ENCODE measurements at places on chromosomes 3 and 15.

GRCh38 chr3:44522494-44522933 is 32.5 kb upstream of the ZKSCAN7 start:
- no peak for DNase-seq

GRCh38 chr15:31091481-31091880 is 10.0 kb downstream of the TRPM1 start:
- no peak for DNase-seq

GRCh38 chr3:129312021-129312639 is 33.5 kb downstream of the HMCES start:
- no peak for DNase-seq

DNA sequence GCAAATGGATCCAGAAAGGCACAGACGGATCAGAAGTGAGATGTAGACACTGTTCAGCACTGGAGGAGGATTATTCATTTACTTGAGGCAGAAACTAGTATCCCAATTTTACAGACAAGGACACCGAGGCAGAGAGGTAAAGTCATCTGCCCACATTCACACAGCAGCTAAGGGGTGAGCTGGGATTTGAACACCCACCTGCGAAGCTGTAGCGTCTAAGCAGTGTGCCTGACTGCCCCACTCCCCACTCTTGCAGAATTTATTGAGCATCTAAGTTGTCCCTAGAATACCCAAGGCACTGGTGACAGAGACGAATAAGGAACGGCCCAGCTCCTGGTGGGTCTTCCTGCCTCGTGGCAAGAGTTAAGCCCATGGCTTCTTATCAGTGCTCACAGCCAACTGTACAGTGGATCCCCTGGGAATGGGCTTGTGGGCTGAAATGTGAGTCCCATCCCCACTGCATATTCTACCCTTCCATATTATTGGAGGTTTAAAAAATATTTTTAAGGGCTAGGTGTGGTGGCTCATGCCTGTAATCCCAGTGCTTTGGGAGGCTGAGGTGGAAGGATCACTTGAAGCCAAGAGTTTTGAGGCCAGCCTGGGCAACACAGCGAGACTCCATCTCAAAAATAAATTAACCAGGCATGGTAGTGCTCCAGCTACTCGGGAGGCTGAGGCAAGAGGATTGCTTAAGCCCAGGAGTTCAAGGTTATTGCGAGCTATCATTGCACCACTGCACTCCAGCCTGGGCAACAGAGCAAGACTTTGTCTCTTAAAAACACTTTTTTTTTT is 77.6 kb downstream of the IQSEC1 start:
- no peak for DNase-seq

DNA sequence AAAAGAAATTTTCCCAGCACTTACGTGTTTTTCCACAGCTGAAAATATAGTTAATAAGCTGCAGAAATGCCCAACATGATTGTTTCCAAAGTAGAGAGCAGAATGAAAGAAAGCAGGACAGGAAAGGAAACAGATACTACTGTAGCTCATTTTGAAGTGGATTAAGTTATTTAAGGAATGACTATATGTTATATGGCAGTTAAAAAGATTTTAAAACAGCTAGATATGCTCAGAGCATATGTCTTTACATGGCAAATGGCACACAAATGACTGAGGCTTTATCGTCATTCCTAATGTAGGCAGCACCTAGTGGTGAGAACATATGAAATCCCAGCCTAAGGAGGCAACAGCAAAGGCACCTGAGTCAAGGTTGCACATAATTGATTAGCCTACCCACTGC is 106.6 kb upstream of the SEMA6D start:
- no peak for DNase-seq

DNA sequence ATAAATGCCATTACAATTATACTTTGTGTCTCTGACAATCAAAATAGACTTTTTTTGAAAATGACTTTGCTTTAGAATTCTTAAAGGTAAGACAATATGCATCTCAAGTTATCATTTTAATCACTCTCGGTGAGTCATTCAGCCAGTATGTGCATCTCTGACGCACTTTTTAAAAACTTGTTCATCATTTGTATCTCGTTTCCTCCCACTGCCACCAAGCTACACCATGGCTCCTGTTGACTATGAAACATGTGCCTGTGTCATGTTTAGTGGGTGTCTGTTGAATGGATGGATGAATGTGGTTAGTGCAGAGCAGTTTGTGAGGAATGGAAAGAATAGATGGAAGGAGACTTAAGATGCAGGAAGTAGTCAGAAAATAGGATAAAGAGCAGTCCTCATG is 68.6 kb downstream of the ARPP21 start:
- DNase-seq, result no peak

DNA sequence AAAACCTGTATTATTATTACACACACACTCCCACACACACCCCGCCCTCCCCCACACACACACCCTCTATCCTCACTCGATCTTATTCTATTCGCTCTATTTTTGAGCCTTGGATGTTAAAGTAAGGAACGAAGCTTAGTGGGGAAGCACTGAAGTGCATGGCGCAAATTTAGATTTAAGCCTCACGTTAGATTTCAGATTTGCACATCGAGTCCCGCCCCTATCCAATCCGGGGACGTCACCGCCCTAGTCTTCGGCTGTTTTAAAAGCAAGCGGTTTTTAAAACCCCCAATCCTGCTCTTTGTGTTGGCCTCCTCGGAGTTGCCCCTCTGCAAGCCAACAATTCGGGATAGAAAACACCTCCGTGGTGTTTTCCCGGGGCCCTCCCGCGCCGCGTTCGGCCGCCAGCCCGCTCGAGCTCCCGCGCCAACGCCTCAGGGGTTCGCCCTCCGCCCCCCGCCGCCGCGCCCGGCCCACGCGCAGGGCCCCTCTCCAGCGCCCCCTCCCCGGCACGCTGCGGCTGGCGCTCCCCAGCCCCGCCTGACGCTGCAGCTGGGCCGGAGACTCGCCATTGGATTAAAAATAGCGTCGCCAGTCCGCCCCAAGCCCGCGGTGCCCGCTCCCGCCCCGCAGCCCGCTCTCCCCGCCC is at the start of gene USP13:
TSS of gene USP13 (plus strand) at position 594 of the 649 bp plus-strand sequence. CDS start 186 bp downstream, outside the sequence.
- DNase-seq, result peak; percentile 74

Data from DND-41 (cell line).